ENCODE measurements at places on chromosomes 1 and 21.

GRCh38 chr1:44284184-44284583, 70.9 kb downstream of the ERI3 start:
- DNase-seq: no peak

DNA sequence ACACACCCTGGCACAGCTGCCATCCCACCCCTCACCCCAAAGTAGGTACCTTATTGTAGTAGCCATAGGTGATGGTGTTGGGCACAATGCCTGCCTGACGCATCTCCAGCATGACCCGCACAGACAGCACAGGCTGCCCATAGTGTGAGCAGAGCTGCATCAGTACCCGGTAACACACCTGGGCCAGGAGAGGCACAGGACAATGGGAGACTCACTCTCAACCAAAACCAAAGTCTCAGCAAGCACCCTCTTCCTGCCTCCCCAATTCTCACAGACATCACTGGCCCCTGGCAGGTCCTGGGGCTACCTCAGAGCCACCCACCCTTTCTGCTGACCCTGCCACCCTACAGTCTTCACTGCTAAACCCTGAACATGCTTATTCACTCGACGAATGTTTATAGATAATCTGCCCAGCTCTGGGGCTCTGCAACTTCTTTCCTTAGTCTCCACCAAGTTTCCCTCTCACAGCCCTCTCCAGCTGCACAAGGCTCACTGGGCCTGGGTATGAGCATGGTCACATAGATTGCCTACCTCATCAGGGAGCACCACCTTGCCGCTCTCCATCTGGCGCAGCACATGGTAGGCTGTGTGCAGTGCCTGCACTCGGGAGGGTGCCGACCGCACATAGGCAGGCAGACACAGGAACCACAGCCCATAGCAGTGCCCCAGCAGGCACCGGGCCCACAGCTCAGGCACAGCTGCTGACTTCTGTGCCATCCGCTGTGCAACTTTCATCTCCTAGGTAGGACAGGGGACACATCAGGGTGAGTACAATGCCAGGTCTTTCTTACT, 10.3 kb downstream of the DENND4B start:
- no peak for DNase-seq

GRCh38 chr1:53349968-53350852, 22.3 kb upstream of the LRP8 start:
- DNase-seq: no peak

DNA sequence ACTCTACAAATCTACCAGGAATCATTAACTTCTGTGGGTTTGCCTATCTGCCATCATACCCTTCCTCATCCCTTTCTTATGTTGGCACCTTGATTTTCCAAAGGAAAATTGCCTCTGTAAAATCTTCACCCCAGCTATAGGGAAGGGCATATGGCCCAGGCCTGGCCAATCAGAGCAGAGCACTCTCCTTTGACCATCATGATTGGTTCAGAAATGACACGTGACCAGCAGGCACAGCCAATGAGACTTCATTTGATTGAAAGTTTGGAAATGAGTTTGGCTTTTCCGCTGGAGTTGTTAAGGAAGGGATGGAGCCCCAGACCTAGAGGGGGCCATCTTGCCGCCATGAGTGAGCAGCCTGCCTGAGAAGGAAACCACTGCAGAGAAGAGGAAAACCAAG, 35.1 kb upstream of the IFFO2 start:
- no peak for DNase-seq

GRCh38 chr1:37437087-37437486, 37.3 kb upstream of the ZC3H12A start:
- DNase-seq: no peak

DNA sequence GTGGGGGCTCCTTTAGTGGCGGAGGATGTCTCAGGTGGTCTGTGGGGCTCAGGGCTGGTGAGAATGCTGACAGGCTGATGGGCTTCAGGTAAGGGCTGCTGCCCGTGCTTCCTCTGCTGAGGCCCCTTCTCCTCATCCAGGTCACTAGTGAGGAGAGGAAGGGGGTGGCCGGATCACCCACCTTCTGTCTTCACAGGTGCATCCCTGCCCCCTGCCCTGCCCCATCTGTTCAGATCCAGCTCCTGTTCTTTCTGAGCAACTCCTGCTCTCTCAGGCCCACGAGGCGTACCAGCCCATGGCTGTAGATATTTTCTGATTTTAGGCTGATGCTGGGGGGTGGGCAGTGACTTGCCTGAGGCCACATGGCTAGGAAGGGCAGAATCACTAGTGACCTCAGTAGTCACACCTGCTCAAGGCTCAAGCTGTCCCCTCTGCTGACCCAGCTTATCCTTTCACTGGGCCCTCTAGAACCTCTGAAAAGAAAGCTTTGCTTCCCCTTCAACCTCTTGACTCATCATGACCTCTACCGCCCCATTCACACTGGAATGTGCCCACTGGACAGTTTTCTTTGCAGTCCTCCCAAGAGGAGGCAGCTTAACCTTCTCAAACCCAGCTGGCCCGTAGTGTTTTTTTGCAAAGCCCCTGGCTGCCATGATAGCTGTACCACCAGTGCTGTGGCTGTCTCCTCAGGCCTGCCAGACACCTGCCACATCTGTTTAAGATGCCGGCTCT, 14.8 kb downstream of the DCST2 start:
- DNase-seq: peak; percentile 53

DNA sequence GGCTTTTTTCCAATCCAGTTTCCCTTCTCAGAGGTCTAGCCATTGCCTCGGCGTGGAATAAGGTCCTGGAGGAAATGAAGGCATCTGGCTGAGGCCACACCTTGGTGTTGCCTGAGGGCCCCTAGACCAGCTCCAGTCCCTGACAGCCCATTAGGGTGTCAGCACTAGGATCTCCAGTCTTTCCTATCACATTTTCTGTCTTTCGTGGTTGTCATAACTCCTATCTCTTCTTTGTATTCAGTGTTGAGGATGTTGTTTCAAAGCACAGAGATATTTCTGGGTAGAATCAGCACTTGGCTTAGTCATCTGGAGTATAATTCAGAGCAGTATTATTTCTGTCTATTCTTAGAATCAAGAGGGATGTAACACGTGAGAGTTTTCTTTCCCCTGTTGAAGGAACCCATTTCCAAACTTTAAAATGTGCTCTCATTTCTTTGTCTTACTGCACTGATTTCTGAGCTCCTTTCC, 844.3 kb downstream of the KCNT2 start:
- DNase-seq: no peak

DNA sequence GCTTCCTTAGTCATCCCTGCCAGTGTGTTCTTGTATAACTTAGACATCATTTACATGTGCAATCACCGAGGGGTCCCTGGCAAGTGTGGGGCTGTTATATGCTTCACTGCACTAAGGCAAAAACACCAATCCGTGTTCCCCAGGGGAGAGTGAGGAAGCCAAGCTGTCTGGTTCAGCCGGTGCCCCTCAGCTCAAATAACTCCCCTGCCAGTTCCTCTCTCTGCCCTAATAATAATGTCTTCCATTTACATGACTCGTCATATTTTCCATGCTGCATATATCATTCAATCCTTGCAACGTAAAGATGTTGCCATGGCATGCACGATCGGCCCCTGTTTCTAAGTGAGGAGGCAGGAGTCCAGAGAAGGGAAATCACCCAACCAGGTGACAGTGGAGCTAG, 24.4 kb upstream of the NDC1 start:
- DNase-seq: no peak

- no peak for DNase-seq
Observed at GRCh38 chr1:210978316-210978973, 155.5 kb downstream of the KCNH1 start.

DNA sequence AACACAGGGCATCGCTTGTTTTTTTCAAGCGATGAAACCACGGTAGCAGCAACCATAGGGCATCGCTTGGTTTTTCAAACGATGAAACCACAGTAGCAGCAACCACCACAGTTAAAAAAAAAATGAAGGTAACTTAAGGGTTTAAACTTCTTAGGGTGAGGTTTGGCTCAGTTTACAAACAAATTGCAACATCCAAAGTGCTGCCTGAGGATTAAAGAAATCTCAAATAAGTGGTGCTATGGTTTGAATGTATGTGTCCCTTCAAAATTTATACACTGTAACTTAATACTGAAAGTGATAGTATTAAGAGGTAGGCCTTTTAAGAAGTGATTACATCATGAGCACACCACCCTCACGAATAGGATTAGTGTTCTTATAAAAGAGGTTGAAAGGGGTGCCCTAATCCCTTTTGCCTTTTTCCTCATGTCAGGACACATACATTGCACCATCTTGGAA, 6.4 kb upstream of the GBP5 start:
- DNase-seq: no peak

DNA sequence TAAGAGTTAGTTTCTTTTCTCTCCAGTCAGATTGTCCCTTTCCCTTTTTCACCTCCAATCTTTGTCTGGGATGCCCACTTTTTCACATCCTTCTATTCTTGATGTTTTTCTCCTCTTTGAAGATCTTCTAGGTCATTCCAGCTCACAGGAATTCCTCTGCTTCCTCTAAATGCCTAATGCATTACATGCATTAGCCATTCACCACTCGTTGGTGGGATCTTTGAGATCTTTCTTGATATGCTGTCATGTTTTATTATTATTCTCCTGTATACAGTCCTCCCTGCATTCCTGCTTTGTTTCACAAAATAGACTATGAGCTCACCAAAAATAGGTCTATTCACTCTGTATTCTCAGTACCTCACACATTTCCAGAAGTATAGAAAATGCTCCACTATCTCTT, 129.0 kb downstream of the LYPLAL1 start:
- peak; percentile 76 for DNase-seq

DNA sequence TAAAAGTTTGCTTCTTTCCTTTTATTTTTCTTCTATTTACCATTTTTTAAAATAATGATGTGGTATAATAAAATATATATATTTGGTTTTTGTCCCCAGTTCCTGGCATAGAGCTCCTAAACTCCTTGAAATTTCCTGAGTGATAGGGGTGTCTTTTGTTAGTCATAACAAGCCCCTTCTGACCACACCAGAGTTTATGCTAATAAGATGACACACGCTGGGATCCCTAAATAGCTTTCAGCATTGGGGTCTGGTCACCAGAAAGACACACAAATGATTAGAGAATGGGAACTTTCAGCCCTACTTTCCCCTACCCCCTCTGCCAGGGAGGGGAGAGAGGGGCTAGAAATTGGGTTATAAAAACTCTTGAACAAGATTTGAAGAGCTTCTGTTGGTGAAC, 56.2 kb downstream of the COL24A1 start:
- no peak for DNase-seq

DNA sequence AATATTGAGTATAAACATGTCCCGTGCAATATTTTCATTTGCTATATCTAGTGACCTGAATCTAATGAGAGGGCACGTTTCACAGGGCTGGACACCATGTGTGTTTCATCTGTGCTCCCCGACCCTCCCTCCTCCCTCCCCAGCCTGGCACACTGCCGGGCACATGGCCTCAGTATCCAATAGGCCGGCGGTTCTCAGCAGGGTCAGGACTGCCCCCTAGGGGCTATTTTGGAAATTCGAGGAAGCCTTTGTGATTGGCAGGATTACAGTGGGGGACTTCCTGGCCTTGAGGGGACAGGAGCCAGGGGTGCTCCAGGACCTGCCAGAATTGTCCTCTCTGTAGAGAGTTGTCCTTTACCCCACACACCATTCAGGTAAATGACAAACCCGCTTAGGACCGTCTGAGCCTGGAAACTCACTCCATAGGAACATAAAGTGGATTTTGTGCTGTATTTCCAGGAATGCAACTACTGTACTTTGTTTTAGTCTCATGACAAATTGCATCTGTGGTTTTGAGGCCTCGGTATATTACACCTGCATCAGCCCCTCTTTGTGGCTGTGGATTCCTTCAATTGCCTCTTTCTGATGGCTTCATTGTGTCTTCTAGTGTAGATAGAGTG, 109.5 kb upstream of the SIM2 start:
- peak; percentile 61 for DNase-seq

DNA sequence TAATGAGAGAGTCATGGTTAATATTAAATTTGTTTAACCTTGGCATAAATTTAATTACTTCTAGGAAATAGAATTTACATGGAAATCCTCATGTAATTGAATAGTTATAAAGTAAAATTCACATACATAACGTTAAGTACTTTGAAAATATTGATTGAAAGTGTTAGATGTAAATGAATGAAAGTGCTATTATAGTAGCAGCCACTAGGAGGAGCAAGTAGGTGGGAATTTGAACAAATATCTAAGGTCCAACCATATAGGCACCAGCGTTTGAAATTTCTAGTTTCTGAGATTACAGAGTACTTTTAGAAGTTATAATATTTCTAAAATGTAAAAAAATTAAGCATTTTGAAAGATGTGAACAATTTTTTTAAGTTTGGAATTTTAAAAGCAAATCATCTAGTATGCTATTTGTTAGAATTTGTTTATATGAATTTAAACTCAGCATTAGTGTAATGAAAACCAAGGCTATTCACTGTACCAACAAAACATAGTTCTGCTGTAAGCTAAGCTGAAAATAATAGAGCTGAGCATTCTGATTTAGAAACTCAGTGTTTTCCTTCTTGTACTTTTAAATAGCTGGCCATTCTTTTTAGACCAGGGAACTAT, 3.3 kb downstream of the B3GALT2 start:
- DNase-seq: peak; percentile 58

- DNase-seq: no peak
Observed at GRCh38 chr1:184493987-184494388, 107.2 kb downstream of the C1orf21 start.

- DNase-seq: no peak
Observed at GRCh38 chr1:175802407-175803123, 59.2 kb upstream of the TNR start.

Data from EL (cell line).